ENCODE measurements at places on chromosomes 11 and 22. TPM values are rescaled to one million over a fixed set of nuclear protein-coding genes. Genes with fewer than 3 reads are reported as not detected.

Gene THOC5
- 73.7 TPM for total RNA-seq

DNA sequence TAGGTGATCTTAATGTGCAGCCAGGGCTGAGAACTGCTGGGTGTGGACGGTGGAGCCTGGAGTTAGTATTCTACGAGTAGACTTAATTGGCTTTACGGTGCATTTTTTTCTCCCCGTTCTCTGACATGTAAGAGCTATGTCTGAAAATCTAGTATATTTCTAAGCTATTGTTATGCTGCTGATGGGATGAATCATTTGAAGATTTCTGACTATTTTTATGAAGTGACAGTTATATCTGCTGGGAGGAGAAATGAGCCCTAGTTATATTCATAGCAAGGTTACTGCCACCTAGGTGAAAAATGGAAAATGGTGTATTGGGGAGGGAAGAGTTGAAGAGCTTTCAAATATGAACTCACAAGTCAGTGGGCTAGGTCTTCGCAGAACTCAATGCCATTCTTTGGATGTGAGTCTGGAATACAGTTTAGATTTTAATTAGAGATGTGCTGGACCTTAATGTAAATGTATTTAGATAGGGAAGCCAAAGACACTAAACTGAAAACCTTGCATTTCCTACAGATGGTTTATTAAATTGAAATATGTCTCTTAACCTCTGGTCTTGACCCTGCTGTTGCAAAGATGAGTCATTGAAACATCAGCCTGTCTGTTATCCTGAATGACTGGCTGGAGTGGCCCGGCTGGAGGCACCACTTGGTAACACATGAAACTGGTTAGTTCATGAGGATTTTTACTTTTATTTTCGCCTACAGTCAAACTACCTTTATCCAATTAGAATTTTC lies 293.7 kb downstream of the DDX10 start:
- DNase-seq: peak; percentile 82

Gene B3GAT1
- total RNA-seq: not detected

GRCh38 chr11:92692826-92693546 lies 276.5 kb upstream of the MTNR1B start:
- peak; percentile 3 for DNase-seq

GRCh38 chr11:47533690-47534151 lies 19.2 kb downstream of the CELF1 start:
- peak; percentile 86 for DNase-seq

- DNase-seq: no peak
These were observed 28.0 kb downstream of the RBX1 start for GRCh38 chr22:40979198-40979597.

DNA sequence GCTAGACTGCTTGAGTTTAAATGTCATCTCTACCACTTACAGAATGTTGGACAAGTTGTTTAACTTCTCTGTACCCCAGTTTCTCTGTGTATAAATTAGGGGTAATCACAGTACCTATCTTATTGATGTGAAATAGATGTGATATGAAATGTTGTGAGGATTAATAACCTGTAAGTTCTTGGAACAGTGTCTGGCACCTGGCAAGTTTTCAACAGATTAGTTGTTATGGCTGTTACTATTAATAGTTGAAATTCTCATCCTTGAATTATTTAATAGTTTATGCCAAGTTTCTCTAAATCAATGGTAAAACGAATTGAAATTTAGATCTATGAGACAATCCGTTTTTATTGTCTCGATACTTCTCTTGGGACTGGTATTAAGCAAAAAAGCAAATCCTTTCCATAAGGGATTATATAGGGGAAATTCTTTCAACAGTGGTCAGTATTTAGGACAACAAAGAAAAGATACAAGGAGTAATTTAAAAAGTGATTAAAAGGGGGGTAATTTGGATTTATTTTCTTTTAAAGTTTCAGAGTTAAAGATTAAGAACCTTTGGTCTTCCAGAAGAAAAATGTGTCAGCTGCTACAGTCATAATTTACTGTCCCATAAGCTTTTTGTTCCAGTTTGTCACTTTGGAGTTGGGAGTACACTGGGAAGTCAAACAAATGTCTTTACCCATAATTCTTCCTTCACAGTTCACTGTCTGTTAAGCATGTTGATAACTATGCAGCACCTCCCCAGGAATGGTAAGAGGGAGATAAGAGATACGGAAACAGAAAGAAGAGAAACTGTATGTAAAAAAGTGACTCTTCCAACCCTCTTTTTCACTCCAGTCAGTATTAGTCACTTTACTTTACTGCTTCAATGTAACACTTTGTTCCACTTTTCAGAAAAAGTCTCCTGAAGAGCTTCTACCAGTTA lies 13.2 kb downstream of the PDE3B start:
- no peak for DNase-seq

- no peak for DNase-seq
These were observed 4.6 kb downstream of the TNKS1BP1 start for GRCh38 chr11:57320067-57320718.

Gene GGT1
- total RNA-seq: 1.7 TPM

DNA sequence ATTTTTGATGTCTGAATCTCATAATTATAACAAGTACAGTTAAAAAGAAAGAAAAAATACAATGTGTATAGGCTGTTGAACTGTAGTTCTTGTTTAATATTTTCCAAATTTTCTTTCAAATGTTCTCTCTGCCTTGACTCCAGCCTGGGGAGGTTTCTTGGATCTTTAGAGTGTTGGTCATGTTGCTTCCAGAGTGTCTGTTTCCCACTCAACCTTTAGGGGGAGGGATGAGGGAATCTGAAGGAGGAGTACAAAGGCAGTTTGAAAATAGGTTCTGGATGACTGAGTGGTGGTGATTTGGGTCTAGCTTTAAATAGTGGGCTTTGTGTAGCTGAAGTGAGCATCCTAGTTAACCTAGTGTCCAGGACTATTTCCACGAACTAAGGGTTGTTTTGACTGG lies 2.0 kb downstream of the CTNND1 start:
- peak; percentile 53 for DNase-seq

DNA sequence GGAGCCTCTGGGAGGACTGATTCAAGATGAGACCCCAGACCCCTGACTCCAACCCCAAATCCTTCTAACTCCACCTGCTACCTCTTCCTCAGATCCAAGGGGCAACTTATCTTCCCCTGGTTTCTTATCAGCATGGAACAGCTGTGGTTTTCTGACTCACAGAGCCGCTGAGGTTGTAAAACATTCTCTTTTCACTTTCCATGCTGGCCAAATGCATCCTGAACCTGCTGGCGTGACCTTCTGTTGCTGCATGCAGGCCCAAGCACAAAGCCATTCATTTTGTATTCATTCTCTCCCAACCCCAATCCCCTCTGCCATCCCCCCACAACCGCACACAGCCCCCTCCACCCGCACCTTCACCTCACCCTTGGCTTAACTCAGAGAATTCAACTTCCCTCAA lies 70.3 kb downstream of the SEZ6L start:
- no peak for DNase-seq

Data from IMR-90 (cell line).